ENCODE measurements at places on chromosomes 13 and 19.

DNA sequence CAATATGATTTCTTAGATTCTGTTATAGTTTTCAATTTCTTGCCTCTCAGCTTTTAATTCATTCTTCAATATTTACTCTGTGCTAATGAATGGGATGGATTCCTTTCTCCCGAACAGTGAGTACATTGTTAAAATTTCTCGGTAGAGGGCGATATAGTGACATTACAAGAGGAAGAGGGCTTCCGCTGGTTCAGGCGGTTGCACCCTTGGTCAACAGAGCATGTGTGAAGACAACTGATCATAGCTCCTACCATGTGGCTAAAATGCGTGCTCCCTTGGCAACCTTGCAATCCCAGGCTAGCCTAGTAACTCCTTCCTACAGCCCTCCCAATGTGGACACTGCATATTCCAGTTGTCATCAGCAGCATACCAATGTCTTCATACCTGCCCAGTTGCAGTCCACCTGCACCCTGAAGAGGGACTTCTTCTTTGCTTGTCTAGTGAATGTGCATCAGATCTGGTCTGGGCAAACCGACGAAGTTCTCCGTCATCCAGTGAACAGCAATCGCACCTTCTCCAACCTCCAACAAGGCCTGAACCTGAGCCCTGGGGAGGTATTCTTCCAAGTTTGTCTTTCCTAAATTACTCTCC is 653.0 kb upstream of the GPC6 start:
- DNase-seq: no peak

- DNase-seq: no peak
Measured at GRCh38 chr19:31438401-31439269, 89.4 kb upstream of the TSHZ3 start.

GRCh38 chr19:16361926-16362325 is 37.3 kb downstream of the KLF2 start:
- no peak for DNase-seq

- DNase-seq: no peak
Measured at GRCh38 chr13:91544723-91545122, 146.3 kb downstream of the GPC5 start.

GRCh38 chr19:34309368-34310138 is 55.2 kb downstream of the GARRE1 start:
- DNase-seq: no peak

DNA sequence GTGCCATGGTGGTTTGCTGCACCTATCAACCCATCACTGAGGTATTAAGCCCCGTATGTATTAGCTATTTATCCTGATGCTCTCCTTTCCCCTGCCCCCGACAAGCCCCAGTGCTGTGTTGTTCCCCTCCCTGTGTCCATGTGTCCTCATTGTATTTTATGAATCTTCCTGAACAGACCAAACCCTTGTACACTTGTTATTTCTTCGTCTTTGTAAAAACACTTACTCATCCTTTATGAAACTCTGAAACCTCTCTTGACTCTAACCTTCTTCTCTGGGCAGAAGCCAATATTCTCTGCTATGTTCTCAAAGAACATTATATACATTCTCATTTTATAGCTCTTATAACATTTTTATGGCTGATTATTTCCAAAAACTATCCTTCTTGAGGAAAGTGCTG is 746.9 kb downstream of the EFNB2 start:
- no peak for DNase-seq

DNA sequence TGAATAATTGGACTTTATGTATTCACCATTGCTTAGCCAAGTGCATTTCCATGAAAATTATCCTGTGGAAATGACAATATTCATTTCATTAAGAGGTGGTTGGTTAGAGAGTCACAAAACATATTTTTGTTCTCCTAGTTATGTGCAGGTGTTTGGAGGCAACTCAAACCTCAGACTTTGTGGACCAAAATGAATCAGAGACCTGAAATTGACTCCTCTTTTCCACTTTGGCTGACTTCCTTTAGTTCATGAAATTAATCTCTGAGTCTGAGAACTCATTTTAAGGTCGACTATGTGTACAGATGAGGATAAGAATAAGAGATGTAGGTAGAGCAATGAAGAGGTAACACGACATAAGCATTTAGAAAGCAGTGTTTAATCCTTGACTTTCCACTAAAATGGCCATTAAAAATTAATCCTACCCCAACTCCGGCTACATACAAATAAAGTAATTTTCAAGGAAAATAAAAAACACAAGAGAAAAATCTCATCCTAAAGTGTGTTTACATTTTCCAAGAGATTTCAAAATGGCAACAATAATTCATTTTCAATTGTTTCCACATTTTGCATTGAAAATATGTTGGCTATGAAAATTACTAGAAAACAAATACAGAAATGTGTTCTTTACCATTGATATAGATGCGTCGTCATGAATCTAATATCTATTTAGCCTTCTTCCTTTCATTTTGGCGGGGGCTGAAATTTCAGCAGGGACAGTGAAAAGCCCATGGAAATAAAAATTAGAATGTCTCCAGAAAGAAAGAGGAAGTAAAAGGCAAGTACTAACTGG is 185.4 kb upstream of the CSNK1A1L start:
- DNase-seq: no peak

- no peak for DNase-seq
Measured at GRCh38 chr13:75651013-75651412, 14.9 kb downstream of the LMO7 start.

GRCh38 chr13:95247852-95248251 is 53.4 kb downstream of the ABCC4 start:
- DNase-seq: no peak

DNA sequence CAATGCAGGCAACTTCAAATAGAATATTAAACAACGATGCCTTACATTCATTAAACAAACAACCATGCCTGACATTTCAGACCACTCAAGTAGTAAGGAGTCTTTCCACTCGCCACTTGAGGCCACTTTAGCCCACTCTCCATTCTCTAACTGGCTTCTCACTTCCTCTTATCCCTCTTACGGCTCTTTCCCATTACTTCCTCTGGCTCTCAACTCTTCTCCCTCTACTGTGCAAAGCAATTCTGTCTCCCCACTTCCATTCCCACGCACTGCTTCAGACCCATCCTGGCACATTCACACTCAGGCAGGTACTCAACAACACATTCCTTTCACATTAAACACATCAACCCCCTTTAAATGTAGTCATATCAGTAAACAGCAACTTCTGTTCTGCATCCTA is 229.8 kb upstream of the IPO5 start:
- no peak for DNase-seq

- no peak for DNase-seq
Measured at GRCh38 chr13:42525035-42525504, 48.9 kb upstream of the TNFSF11 start.

Data from stimulated activated CD4-positive, alpha-beta T cell treated with anti-CD3 and anti-CD28 coated beads, Interleukin-4, amount 100 ng/mL, for 24 hours (primary cell).